ENCODE measurements at places on chromosomes 11 and 22.
A peak's percentile ranks its signal among the peaks of the same experiment; 100 is the strongest.

GRCh38 chr11:48055292-48056132, 75.2 kb downstream of the PTPRJ start:
- peak; percentile 88 for DNase-seq

GRCh38 chr22:27086080-27087044, 429.0 kb downstream of the MIAT start:
- DNase-seq = no peak

- DNase-seq = no peak
Observed at GRCh38 chr22:32618441-32619140, 144.0 kb downstream of the FBXO7 start.

GRCh38 chr22:24410110-24410856, 17.1 kb upstream of the ADORA2A start:
- no peak for DNase-seq

GRCh38 chr11:84128840-84129239, 842.7 kb upstream of the CCDC90B start:
- no peak for DNase-seq

DNA sequence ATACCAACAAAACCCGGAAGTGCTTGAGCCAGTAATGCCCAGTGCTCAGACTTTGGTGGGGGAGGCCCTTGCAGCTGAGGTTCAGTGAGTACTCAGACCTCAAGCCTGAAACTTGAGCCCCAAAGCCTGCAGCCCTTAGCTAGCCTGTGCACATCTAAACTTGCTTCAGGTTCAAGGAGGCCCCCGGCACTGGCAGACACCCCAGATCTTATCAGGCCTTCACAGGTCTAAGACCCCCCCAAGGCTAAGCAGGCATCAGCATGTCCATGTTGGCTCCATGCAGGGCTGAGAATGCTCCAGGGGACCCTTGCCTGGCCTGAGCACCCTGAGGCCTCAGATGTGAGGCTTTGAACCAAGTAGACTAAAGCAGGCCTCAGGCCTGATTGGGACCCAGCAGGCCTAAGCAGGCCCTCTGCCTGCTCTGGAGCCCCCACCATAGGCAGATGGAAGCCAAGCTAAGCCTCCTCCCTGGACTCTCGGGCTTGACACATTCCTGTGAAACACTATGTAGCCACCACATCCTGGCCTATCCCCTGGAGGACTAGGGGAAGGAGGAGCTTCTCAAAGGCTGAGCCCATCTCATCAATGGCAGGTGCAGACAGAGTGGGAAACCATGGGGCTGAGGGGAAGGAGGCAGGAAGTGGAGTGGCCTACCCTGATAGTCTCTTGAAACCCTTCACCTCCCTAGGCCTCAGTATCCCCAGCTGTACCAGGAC, 1.2 kb upstream of the CASTOR1 start:
- no peak for DNase-seq

GRCh38 chr22:31846161-31847115, 92.6 kb downstream of the DEPDC5 start:
- no peak for DNase-seq

DNA sequence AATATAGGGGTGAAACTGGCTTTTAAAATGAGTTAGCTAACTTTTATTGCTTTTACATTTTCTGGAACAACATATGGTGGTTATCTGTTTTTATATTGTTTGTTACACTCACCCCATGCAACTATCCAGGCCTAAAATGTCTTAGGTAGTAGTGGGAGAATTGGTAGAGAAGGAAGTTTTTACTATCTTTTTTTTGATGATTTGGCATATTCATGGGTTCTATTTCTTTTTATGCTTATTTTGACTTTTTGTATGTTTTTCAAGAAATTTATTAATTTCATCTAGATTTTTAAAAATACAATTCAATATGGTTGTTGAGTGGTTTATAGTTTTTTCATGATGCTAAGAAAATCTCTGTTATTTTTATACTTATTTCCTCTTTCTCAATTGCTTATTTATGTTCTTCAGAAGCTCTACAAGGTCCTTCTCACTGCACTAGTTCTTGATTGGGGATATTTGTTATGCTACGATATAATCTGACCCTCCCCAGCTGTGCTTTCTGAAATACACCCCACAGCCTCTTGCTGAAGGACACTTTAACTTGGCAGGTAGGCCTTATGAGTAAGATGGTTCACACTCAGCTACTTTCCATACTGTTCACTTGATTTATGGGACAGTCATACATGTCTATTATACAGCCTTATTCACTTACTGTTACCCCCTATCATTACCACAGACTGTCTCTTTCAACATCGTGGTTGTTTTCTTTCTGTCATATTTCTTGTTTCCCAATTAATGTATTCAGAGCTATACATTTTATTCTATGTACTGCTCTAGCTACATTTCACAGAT, 431.2 kb downstream of the METTL15 start:
- no peak for DNase-seq

DNA sequence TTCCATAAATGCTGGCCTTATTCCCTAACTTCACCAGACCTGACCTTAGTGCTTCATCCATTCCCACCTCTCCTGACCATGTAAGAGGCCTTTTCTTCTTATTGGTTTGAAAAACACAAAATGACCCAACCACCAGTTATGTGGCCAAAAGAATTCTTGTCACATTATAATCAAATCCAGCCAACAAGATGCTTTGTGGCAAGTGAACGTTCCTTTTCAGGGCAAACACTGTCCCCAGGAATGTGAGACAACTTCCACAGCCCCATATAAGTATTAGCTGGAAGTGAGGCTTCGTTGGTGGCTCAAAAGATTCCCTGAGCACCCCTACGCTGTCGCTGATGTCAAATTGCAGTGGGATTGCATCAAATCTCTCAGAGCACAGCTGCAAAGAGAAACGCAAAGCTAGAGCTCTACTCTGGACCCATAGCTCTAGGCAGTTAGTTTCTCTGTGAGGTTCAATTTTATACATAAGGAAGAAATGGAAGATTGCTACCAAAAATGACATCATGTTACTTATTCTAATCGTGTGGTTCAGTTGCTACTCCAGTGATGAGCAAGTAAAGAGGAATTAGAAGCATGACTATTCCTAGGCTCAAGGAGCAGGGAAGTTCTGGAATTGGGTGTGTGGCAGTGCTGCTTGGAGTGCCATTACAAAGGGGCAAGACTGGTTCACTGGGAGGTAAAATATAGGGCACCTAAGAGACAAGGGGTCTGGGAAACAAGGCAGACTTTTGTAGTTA, 26.1 kb downstream of the GLYATL1 start:
- no peak for DNase-seq

DNA sequence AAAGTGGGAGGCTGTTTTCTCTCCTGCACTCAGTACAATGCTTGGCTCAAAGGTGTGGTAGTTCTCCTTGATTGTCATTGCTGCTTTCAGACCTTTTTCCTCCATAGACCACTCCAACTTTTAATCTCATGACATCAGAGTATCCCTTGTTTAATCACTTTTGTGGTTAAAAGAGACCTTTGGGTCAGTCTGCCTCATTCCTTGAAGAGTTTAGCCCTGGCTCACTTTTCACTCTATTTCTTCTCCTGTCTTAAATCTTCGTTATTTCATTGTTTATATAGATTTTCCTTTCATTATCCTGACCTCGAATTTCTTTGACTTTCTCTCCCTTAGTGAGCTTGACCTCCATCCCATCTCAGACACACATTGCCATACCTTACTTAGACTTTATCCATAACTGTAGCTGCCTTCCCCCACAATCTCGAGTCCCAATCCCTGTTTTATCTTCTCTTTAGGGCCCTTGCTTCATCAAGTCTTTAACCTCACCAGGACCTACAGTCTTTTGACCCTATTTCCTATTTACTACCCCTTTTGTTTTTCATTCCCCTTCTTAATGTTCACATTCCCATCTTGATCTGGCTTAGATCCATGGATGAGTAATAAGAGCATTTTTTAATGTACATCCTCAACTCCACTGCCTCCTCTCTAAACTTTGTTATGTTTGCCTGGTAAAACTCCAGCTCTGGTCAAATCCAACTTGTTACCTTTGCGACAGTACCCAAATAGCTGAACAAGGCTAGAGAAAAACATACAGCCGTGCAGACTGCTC, 9.5 kb downstream of the ATXN10 start:
- peak; percentile 90 for DNase-seq

DNA sequence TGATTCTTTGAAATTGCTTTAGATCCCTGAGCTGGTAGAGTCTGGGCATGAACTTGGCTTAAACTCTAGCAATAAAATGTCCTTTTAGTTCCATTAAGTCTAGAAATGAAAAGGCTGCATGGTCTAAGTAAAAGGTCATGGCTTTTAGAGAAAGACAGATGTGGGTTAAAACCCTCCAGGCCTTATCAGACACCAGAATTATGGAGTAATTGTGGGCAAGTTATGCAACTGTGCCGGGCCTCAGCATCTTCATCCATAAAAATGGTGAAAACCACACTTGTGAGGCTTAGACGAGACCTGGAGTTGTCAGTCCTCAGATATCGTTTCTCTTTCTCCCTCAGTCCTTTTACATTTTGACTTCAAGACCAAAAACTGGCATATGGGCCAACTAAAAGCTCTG, 597.9 kb upstream of the KIRREL3 start:
- DNase-seq = no peak

GRCh38 chr11:69913591-69914285, 94.5 kb upstream of the FGF3 start:
- DNase-seq = no peak

GRCh38 chr11:28132548-28132947, 24.4 kb downstream of the METTL15 start:
- DNase-seq = no peak

GRCh38 chr11:61782841-61783240, 9.6 kb downstream of the TMEM258 start:
- DNase-seq = no peak

- DNase-seq = no peak
Observed at GRCh38 chr11:15819679-15820286, 536.6 kb downstream of the SOX6 start.

GRCh38 chr11:96331699-96332116, 11.3 kb downstream of the MAML2 start:
- DNase-seq = no peak

GRCh38 chr11:100105982-100106358, 581.1 kb upstream of the ARHGAP42 start:
- no peak for DNase-seq

- no peak for DNase-seq
Observed at GRCh38 chr11:73340164-73340563, 32.1 kb downstream of the ARHGEF17 start.

DNA sequence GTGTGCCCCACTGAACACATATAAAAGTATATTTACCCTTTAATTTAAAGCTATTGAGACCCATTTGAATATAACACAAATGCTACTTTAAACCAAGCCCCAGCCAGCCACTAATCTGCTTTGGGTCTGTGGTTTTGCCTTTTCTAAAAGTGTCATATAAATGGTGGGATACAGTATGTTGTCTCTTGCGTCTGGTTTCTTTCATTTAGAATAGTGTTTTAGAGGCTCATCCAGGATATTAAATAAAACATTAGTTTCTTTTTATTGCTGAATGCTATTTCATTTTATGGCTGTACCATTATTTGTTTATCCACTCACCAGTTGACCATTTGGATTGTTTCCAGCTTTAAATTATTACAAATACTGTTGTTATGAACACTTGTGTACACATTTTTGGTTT, 290.5 kb upstream of the SORL1-AS1 start:
- DNase-seq = no peak

GRCh38 chr22:19291218-19291579, 320 bp downstream of the CLTCL1 start:
- no peak for DNase-seq

- no peak for DNase-seq
Observed at GRCh38 chr22:30266445-30267381, at the start of gene OSM. Gene OSM (minus strand): TSS chr22:30266851. CDS start chr22:30266799, 52 bp downstream.

- DNase-seq = peak; percentile 65
Observed at GRCh38 chr11:91795139-91795887, 429.3 kb upstream of the FAT3 start.

DNA sequence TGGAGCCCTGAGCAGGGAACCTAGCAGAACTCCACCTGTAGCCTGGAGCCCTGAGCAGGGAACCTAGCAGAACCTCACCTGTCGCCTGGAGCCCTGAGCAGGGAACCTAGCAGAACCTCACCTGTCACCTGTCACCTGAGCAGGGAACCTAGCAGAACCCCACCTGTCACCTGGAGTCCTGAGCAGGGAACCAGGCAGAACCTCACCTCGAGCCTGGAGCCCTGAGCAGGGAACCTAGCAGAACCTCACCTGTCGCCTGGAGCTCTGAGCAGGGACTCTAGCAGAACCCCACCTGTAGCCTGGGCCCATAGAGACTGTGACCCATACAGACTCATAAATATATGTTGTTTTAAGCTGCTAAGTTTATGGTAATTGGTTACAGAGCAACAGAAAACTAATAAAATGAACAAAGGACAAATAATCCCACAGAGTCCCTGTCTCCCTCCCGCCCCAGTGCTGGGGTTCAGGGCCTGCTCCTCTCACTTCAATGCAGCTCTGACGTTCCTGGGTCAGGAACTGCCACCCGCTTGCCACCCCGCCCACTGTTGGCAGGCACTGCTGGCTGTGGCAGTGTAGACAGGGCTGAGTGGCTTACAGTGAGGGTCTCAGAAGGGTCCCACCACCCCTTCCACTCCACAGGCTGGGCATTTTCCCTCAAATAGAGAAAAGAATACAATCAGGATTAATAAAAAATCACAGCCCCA, 259.1 kb downstream of the TBC1D22A start:
- DNase-seq = no peak

DNA sequence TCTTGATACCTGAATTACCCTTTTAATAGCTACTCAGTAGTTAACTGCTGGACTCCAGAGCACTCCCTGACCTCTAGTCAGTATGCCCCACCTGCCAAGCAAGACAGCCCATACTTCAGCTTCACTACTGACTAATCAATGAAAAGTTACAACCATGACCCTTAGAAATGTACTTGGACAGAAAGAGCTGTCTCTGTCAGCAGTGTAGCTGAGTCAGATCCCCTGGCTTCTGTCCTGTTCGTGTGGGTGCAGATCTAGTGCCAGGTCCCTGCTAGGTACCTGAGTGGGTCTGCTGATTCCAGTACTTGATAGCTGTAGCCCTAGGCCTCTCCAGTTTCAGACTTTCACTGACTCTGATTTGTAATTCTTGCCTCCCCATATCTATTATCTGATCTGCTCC, 265.8 kb upstream of the POU2AF2 start:
- DNase-seq = peak; percentile 10

- no peak for DNase-seq
Observed at GRCh38 chr11:113831314-113831713, 44.1 kb downstream of the USP28 start.

DNA sequence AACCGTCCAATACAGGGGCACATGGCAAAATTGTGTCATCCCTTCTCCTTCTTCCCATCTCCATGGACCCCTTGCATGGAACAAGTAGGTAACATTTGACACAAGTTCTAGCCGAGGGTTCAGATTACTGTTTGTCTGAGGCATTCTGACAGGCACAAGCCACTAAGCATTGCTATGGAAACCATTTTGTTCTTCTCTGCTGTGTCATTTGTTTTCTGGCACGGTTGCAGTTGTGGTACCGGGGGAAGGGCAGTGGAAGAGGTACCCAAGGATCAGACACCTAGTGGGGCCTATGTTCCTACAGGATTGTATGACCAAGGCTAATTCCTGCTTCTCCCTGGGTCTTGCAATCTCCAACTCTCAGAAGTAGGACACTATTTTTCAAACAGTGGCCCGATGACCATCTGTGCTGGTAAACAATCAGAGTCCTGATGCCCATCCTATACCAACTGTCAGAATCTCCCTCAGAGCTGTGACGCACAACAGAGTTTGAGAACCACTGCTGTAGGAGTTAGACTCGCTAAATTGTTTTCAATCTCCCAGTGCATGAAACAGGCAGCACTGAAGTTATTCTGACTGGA, 69.3 kb downstream of the KCNC1 start:
- DNase-seq = no peak

All from Caki2 (cell line).